ENCODE measurements at places on chromosomes 16 and 17.

DNA sequence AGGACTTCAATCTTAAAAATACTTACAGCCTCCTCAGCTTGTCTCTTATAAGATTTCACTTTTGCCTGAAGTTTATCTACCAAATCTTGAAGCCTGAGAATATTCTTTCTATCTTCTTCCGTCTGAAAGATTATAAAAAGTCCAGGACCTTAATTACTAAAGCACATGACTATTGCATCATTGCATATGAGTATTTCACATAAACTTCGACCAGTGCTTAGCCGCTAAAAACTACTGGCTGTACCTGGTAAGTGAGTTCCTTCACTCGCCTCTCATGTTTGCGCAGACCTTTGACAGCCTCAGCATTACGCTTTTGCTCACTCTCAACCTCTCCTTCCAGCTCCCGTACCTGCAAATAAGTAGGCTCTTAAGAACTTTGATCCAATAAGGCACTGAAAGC lies 4.7 kb upstream of the MYH1 start:
- DNase-seq: no peak

DNA sequence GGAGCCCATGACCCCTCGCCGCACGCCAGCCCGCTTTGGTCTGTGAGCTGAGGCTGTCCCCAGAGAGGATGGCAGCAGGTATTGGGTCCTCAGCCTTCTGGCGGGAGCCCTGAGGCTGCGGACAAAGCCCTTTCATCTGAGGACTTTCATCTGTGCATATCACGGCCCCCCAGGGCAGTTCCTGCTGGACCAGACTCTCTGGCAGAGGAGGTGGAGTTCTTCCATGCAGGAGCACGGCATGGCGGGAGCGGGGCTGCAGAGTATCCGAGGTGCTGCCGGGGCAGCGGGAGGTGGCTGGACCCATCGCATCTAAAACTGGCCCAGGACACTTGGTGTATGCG lies 18.8 kb downstream of the DHX38 start:
- no peak for DNase-seq

DNA sequence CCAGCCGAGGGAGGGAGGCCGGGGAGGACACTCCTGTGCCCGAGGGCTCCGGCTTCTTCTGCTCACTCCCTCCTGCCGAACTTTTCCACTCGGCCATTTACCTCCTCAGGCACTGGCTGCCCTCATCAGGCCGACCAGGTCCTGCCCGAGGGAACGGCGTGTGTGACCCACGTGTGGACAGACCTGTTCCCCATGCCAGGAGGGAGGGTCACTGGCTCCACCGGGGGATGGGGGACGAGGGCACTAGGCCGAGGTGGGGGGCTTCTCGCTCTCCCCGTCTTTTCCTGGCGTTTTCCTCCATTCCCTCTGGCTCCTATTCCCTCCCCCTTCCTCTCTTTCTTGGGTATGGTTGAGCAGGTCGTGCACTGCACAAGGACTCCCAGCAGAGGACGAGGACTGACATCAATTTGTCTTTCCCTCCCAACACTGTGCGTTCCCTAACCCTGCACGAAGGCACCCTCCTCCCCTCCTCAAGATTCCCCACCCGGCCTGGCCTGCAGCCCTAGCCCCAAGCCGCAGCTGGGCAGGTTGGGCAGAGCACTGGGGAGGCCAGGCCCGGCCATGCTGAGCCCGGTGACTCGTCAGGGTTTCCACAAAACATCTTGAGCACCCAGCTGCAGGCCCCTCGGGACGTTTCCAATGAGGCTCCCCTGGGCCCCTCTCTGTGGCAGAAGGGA lies 3.2 kb upstream of the IL17C start:
- no peak for DNase-seq

- peak; percentile 64 for DNase-seq
Measured at GRCh38 chr17:79082311-79083190, 7.9 kb downstream of the ENGASE start.

DNA sequence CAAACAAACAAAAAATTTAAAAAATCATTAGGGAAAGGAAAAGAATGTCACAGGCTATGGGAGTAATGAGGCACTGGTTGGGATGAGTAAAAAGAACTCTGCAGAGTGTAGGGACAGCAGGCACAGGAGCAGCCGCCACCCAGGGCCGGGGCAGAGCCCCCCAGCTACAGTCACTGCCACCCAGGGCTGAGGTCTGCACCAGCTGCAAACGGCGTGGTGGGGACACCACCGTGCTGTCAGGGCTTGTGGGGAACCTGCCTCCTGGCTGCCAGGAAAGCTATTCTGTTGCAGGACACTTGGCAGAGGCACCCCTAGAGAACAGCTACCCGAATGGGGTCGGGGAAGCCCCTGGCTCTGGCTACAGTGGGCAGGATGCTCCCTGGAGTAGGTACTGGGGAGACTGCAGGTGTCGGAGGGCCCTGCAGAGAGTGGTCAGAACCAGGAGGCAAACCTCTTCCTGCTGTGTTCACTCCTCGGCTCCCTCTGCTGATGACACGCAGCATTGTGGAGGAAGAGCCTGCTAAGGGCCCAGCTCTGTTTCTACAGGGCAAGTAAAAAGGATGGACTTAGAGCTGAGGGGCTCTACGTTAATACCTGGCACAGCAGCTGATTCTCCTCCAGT lies 32.3 kb upstream of the CAPN15 start:
- DNase-seq: no peak

DNA sequence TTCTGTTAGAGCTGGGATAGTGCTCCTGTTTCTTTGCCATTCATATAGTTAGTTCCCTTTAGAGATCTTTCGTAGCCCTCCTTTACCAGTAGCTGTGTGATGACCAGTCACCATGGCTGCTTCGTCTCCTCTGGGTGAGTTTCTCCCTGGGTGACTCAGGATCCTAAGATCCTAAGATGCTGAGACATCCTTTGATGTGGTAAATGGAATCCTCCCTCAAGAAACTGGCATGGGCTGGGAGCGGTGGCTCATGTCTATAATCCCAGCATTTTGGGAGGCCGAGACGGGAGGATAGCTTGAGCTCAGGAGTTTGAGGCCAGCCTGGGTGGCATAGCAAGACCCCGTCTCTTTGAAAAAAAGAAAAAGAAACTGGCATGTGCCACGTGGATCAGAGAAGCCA lies 5.9 kb downstream of the PHAF1 start:
- DNase-seq: no peak

DNA sequence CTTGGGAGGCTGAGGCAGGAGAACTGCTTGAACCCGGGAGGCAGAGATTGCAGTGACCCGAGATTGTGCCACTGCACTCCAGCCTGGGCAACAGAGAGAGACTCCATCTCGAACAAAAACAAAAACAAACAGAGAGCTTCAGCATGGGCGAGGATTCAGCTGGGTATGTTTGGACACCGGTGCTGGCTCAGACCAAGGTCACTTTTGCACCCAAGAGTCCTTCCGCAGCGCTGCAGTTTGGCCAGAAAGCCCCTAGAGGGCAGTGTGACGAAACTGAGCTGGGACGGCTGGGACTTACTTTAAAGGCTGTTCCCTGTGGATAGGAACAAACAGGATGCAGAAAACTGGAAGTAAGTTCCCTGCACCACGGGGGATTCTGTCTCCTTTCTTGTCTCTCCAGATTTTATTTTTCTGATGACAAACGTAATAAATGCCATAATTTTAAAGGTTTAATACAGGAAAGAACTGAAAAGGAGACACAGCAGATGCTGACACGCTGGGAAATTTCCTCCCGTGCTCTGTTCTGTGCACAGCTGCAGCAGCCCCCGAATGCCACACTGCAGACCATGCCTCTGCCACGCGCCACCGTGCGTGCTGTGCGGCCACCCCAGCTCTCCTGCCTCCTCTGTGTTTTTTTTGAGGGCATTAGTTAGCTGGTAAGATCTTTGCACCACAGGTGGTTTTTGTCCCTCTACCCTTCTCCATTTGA lies 25.2 kb upstream of the USP36 start:
- peak; percentile 92 for DNase-seq

DNA sequence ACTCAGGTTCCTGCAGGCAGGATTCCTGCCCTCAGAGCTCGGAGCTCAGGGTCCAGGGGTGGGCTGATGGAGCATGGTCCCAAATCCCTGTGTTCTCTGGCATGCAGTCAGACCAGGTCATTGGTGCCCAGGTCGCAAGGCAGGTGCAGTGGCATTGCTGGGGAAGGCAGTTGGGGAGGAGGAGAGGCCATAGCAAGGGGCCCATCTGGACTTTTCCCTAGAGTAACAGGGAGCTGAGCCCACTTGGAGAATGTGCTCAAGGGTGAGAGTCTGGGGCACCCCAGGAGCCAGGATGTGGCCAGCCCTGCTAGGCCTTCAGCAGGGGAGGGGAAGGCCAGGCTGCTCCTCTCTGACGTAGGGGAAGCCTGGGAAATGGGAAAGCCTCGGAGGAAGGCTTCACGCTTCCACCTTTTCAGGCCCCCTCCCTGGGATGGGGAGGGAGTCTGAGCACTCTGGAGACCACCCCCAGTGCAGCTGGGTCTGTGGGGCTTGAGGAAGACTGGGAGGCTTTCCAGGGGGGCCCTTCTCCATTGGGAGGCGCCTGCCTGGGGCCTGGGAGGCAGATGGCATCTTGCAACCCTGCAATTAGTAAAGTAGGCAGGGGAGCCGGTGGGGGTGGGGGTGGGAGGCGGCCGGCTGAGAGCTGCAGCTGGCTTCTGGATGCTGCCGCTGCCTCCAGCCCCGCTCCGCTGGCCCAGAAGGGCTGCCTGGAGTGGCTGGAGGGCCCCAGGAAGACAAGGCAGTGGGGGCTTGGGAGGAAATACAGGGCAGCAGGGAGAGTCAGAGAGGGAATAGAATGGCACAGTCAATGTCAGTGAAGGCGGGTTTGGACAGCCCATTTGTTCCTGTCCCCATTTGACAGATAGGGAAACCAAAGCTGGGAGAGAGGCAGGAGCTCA lies 21.1 kb upstream of the DOK4 start:
- no peak for DNase-seq

Data from neural crest cell (in vitro differentiated cells).